NCI-H345 (cell line): ENCODE measurements at places on chromosomes 1 and 21.

GRCh38 chr1:239367196-239367810, 19.1 kb upstream of the CHRM3 start:
- no peak for DNase-seq

DNA sequence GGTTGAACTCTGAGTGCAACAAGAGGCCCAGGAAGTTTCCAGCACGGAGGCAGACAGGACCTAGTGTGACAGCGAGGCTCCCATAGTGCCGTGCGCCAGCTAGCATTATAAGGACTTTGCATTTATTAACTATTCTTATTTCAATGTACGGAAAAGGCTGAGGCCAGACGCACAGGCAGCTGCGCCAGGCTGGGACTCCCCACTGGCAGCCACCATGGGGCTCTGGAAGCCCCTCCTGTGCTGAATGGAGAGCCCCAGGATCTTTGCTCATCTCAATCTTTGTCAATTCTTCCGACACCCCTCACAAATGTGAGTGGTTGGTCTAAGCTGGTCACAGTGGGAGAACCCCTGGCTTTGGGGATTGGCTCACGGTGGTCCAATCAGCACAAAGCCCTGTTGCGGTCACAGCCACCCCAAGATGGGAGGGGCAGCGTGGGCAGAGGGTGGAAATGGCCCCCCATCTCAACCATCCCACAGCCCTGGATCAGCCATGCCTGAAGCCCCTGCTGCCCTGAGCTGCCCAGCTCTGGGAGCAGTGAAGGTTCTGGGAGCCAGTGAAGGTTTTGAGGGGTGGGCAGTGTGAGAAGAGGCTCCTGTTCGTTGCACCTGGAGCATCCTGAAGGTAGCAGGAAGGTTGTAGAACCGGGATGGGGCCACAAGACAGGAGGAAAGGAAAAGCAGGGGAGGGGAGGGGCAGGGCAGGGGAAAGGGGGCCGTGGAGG, 59.5 kb upstream of the ADARB1 start:
- no peak for DNase-seq

- no peak for DNase-seq
These were observed 2.9 kb downstream of the AGPAT3 start for GRCh38 chr21:43867948-43868347.

- no peak for DNase-seq
These were observed 29.1 kb downstream of the NGF start for GRCh38 chr1:115308969-115309368.

DNA sequence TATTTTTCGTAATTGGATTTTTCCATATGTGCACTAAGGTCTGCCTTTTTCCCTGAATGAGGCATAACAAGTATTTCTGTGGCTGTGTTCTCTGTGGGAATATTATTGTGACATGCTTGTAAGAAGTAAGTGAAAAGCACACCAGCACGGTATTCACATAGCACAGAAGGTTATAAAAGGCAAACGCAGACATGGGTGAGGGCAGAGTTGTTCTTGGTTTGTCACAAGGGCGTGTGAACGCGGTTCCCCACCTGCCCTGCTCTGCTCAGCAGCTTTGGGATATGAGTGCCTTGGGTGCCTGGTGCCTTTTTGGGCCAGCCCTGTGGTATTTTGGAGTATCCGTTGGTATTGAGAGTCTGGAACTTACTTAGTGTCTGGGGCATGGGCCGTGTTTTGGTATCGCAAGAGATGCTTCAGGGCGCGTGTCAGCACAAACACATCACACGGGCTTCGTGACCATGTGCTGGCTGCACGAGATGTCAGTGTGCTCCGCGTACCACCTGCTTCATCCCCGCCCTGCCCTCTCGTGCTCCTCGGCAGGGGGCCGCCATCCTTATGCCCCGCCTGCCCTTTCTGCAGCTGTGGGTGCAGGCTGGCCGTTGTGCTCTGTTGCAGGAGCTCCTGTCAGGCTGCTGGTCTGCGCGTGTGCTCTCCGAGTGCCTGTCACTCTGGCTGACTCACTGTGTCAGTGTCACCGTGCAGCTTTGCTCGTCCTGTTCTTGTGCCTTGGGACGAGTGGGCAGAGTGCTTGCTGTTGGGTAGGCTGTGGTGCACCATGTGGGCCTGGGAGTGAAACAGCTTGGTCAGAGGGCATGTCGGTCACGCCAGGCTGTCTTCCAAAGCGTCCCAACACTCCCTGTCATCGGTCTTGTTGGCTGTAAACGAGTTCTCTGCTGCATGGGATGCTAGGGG, 15.0 kb downstream of the SKI start:
- no peak for DNase-seq

GRCh38 chr21:40622531-40622930, 224.4 kb downstream of the DSCAM start:
- DNase-seq = no peak

DNA sequence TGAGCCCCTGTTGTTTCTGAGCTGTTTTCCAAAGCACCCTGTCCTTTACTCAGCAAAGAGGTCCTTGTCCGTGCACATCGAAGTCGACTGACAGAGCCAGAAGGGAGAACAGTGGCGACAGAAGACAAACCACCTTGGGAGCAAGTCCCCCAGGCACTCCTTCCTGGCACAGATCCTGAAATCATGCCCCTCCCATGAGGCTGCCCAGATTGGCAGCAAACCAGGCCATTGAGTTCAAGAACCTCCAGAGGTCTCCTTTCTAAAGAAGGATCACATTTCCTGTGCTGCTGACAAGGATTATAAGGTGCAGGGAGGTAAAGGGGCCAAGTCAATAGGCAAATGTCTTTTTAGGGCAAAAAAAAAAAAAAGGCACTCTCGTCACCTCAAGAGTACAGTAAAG, 84.7 kb upstream of the HIVEP3 start:
- DNase-seq = peak; percentile 50

DNA sequence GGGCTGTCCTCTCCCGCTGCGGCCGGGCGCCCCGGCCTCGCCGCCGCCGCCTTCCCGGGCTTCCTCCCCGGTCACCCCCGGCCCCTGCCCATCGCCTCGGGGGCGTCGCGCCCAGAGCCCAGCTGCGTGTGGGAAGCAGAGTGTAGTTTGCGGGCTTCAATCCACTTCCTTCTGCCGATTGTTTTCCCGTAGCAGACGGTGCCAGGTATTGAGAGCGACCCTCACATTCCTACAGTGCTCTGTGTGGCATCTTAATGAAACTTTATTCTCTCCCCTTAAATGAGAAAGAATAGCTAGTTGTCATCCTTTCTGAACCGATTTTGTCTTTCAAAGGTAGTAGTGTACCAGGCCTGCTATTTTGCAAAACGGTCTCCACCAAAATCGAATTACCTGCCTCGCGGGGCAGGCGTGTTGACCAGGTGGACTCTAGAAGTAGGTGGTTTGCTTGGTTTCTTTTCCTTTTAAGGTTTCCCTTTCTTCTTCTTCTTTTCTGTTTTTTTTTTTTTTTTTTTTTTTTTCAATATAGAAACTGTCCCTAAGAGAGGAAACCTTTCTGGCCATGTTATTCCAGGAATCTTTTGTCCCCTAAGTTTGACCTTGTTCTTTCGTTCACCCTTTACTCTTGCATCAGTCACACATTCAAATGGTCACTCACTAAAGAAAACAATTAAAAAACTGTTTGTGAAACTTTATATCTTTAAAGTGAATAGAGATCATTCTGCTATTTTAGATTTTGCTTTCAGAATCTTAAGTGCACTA, 881 bp downstream of the USP25 start:
- peak; percentile 37 for DNase-seq

DNA sequence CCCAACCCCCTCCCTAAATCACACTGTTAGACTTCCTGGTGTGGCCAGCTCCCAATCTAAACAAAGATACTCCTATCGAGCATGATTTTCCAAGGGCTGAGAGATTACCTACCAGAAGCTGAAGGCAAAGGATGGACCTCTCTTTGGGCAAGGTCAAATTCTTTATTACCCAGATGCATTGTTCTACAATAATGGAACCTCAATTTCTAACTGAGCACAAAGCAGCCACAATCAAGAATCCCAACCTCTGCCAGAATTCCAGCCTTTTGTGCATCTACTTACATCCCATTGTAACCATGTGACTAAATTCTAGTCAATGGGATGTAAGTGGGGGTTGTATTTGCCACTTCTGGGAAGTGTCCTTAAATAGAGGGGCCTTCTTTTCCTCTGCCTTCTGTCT, 24.9 kb upstream of the VPS26C start:
- DNase-seq = no peak

GRCh38 chr1:27596261-27596660, 7.7 kb downstream of the AHDC1 start:
- no peak for DNase-seq

DNA sequence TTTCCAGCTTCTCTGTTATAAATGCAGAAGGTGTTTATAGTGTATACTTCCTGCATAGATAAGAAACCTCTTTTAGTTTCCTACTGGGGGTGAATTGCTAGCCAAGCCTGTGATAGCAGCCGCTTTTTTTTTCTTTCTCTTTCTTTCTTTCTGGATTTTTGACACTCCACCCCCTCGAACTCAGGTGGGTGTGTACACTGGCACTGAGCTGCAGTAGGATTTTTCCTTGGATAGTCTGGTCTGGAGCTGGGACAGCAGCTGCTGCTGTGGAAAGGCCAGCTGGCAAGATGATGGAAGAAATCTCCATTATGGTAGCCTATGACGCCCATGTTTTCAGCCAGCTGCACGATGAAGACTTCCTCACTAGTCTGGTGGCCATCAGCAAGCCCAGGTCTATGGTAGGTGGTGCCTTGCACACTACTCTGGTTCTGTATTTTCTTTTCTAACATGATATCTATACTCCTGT, 122.5 kb upstream of the CACYBP start:
- DNase-seq = peak; percentile 82

DNA sequence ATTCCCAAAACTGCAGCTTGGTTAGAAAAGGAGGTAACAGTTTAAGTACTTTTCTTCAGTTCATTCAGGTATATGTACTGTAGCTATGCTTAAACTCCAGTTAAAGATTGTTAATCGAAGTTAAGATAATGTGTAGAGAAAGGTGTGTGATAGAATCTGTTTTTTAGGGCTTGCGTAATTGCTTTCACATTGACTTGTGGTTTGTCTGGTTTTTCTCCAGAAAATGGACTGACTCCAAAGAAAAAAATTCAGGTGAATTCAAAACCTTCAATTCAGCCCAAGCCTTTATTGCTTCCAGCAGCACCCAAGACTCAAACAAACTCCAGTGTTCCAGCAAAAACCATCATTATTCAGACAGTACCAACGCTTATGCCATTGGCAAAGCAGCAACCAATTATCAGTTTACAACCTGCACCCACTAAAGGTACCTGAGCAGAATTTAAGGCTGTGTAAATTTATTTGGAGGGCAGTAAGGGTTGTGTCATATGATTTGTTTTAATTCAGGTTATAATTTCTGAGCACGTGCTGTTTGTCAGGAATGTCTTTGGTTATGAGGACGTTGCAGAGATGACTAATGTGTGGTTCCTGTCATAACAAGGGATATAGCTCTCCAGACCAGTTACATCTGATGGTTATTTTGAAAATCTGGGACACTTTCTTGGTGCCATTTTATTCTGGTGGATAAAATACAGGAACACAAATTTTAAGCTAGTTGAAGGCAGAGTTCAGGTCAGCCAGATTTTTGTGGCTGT, 26.0 kb downstream of the ATF6 start:
- no peak for DNase-seq

DNA sequence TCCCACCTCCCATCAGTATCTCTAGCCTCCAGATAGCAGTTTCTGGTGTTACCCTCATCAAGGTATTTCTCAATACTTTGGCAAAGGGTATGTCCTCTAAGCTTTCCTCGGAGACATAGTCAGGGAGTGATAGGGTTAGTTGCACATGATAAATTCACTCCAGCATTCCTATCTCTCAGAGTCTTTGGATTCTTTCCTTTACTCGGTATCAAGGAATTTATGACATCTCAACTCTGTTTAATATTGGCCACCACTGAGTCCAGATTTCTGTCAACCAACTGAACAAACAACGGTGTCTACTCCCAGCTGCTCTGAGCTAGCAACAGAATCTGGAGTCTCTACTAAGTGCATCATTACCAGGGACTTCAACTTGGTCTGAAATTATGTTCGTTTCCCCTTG, 233.4 kb downstream of the TM2D1 start:
- no peak for DNase-seq

DNA sequence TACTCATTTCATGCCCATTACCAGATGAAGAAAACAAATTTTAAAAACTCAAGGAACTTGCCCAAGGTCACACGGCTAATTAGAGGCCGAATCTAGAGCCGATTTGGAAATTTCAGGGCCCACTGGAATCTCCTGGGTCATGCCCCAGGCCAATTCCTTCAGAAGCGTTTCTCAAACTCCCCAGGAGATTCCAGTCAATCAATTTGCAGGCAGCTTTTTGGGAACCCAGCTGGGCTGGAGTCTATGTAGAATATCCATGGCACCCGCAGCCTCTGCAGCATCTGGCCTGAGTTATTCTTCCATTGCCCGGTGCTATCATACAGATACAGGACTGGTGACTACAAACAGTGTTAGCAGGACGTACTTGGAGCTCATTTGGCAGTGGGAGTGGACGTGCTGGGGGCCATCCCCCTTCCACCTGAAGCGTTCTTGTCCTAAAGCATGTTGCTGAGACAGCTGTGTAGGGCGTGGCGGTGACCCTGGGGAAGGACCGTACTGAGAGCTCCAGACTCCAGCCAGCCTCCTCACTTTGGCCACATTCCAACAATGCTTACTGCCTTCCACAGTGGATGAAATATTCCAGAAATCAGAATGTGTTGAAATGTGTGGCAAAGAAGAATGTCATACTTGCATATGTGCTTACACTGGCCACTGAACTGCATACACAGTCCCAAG, 38.3 kb downstream of the ABCG1 start:
- no peak for DNase-seq
